Vagina (tissue), 2 donors: ENCODE measurements at places on chromosomes 4 and X.

DNA sequence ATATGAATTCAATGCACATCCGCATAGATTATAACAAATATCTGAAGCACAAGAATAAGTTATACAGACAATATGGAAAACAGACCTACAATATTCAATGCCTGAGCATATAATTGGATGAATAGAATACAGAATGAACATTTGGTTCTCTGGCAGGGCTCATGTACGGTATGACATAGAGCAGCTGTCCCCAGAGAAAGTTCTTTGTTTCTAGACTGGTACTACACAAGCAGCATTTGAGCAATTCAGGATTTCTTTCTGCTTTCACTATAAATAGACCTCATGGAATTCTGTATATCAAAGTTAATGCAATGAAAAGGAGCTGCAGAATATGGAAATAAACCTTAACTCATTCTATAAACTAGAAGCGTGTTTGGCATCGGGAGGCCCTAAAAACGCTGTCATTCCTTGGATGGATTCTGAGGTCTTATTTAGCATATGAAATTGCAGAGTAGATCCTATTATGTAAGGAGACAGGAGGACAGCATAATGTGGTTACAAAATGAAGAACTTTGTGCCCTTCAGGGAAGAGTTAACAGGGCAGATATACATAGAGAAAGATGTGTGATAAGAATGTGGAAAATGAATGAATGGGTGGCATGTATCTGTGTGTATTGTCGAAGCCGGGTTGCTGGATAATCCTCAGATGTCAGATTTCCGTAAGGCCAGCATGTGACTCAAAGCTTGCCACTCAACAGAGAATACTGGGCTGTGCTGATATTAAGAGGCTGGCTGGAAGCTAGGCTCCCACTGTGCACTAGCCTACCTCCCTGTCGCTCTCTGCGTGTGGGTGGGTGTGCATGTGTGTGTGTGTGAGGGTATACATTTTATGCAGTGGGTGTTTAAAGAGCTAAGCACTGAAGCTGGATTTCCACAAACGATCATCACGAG, 103.3 kb upstream of the SLC4A4 start:
- no peak for DNase-seq

GRCh38 chr4:36921476-36922216, 322.9 kb upstream of the NWD2 start:
- DNase-seq = no peak

- no peak for DNase-seq
Measured at GRCh38 chrX:71604141-71604540, 14.2 kb downstream of the CXCR3 start.

DNA sequence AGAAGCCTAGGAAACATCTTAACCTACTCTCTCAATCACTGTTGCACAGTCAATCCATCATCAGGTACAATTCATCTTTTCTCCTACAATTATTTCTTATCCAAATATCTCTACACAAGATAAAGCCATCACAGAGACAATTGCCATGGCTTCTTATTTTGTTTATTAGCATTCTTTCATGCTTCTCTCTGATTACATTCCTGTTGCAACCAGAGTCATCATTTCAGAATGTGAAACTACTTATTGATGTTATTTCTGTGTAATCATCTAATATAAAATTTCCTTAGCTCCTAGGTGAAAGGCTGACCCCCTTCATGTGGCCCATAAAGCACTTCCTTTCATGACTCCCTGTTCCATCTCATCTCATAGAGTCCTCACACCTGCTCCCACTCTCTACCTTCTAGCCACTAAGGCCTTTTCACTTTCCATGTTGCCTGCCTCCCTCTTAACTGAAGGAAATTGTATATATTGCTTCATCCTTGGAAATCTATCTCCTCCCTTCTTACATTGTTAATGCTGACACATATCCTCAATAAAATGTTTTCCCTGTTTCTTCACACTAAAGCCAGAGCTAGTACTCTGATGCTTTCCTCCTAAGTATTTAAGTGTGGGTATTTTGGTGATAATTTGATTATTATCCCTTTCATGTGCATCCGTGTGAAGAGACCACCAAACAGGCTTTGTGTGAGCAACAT, 829.9 kb downstream of the FAT4 start:
- no peak for DNase-seq

GRCh38 chr4:148634476-148634875, 192.3 kb upstream of the NR3C2 start:
- no peak for DNase-seq

GRCh38 chrX:38816155-38816554, 14.9 kb downstream of the MID1IP1 start:
- DNase-seq = no peak

DNA sequence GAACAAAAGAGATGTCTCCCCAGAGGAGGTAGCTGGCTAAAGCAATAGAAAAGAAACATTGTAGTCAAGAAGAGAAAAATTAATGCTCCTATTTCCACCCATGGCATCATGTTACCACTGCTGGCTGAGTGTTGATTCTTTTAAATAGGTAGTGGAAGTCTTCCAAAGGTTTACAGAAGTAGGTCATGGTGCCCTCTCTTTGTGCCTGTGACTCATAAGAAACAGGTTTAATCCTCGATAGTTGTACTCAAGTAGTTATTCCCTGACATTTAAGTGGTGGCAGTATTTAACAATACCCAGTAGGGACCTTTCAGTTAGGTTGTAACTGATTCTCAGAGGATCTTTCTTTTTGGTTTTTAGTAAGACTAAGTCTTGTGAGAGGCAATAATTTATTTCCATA, 247.8 kb downstream of the TEX13A start:
- no peak for DNase-seq

- DNase-seq = no peak
Measured at GRCh38 chrX:1031521-1032430, 180.7 kb downstream of the CRLF2 start.

DNA sequence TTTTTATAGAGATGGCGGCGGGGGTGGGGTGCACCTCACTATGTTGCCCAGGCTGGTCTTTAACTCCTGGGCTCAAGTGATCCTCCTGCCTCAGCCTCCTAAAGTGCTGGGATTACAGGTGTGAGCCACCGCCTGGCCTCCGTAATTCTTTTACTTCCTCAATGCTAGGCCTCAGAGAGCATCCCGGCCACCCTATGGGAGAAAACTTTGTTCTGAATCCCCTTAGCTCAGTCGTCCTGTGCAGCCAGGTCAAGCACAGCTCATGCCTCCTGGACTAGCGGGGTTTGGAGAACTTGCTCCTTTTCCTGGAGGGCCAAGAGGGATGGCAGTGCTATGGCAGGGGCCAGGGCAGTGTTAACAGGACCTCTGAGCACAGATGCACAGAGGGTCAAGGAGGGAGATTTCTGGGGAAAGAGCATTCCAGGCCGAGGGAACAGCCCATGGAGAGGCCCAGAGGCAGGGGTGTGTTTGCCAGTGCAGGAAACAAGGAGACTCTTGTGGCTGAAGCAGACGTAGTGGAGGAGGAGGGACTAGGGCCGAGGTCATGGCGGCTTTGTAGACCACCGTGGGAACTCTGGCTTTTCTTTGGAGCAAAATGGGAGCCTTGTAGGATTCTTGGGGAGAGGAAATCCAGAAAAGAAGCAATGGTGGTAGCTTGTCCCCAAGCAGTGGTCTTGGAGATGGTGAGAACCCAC, 9.8 kb upstream of the TNIP2 start:
- no peak for DNase-seq

DNA sequence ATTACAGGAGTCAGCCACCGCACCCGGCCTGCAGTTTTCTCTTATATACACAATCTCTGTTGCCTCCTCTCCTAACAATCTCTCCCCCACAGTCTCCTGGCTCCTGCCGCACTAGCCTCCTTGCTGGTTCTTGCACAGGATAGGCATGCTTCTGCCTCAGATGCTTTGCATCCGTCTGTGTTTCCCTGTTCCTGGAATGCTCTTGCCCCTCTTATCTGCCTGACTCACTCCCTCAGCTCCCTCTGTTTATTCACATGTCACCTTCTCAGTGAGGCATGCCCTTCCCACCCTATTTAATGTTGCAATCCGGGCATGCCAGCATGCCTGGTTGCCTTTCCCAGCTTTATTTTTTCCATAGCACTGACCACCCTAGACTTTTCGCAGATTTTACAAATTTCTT, 161.9 kb downstream of the PHF8 start:
- DNase-seq = no peak

- no peak for DNase-seq
Measured at GRCh38 chrX:8906299-8906938, 105.2 kb upstream of the FAM9A start.

GRCh38 chrX:24513416-24513815, 48.3 kb downstream of the PDK3 start:
- no peak for DNase-seq

- no peak for DNase-seq
Measured at GRCh38 chr4:110916505-110916904, 293.6 kb upstream of the PITX2 start.

GRCh38 chrX:3191201-3191600, 149.9 kb downstream of the ARSF start:
- no peak for DNase-seq

DNA sequence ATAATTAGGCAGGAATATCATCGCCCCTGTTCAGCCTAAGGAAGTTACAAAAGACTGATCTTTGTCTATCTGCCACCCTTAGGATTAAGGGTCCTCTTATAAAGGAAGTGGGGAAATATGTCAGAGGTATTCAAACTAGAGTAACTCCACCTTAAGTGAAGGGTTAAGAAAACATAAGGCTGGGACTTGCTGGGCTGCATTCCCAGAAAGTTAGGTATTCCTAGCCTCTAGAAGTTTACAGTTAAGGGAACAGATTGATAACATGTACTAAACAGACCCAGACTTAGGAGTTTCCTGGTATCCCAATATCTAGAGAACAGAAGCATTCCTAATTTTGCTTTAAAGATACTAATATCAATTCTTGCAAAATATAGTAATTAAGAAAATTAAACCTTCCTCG, 6.0 kb downstream of the CXCL2 start:
- no peak for DNase-seq
